Frontal cortex (tissue), 4 donors: ENCODE measurements at places on chromosomes 3 and 15. TPM values are rescaled to one million over a fixed set of nuclear protein-coding genes. Genes with fewer than 3 reads are reported as not detected.

DNA sequence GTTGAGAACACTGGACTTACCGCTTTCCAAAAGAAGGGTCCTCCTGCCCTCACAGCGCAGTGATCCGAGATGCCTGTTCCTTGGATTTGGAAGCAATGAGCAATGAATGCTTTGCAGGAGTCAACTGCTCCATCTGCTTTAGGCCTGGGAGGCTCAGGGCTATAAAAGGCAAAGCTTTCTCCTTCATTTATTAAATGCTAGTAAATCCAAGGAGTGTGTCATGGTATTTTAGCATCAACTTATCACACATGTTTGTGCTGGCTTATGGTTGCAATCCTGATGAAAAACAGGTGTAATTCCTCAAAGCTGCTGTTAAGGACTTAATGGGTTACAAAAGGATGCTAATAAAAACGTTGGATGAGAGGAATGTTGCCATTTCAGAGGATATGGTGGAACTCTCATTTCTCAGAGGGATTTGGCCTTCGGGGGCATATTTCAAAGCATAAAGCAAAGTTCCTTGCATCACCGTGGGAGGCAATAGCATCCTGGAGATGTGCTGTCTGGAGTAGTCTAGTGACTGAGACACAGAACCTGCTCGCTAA is 158.5 kb upstream of the TPM1 start:
- no peak for DNase-seq

GRCh38 chr3:135694142-135694541 is 271.4 kb upstream of the PPP2R3A start:
- no peak for DNase-seq

DNA sequence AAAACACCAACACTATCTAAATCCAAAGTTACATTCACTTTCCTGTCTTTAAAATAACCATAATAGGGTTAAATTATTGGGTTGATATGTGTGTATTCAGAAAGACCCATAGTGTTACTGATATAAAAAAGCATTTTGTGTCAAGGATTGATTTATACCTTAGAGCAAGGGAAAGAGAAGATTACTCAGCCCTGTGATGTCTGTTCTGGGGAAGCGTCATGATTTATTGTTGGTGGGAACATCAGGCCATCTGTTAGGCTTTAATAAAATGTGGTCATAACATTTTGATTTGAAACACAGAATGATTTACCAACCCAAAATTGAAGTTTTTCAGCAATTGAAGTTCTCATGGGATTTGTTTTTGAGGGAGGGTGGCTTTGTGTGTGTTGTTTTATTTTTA is 33.2 kb downstream of the SIDT1 start:
- DNase-seq = no peak

DNA sequence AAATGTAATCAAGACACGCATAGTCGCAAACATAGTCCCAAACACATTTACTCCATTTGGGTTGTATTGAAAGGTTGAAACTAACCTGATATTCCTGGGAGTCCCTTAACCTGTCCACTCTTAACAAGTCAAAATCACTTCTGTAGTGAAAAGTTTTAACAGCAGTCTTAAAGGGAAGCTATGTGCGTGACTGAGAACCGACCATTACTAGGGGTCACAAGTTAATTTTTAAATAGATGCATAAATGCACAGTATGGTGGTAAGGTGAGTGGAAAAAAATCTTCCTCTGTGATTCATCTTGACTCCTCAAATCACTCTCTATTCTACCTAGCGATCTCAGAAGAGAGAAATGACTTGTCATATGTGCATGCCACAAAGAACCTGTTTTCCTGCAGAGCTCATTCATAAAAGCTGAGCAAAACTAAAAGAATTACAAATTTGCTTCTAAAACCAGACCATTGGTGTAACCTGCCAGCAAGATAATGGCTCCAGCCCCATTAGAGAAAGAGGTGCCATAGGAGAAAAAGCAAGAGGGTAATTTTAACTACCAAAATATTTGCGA is 4.8 kb downstream of the GPR15 start:
- no peak for DNase-seq

ASB14 gene
- total RNA-seq = under 0.01 TPM

DNA sequence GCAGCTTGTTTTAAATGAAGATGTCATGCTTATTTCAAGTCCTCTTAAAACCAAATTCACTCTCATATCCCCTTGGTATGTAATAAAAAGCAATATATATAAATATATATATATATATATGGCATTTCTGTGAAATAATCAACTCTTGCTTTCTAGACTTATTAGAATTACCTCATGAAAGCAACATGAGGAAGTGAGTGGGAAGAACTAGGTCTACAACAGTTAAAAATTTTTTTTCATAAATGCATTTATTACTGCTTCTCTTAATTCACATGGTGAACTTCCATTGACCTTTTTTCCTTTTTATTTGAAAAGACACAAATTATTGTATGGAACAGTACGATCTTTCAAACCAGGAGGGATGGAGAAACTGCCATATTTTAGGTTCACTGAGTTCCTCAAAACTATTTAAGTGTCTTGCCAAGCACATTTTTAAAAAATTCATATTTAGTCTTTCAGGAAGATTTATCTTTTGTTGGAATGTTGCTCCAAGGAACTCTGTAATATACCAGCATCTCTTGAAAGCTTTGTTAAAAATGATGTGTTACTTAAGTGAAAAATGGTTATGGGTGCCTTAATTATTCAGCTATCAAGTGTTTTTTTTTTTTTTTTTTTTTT is 185.2 kb downstream of the GHSR start:
- DNase-seq = no peak

GNB5 gene
- 34.2 TPM for total RNA-seq

- DNase-seq = no peak
These were observed 80.4 kb downstream of the MYO5A start for GRCh38 chr15:52448011-52448890.

- DNase-seq = no peak
These were observed 55.7 kb upstream of the GATA2 start for GRCh38 chr3:128548426-128549282.

SLC28A1 gene
- not detected for total RNA-seq

- no peak for DNase-seq
These were observed 8.2 kb downstream of the PLOD2 start for GRCh38 chr3:146152834-146153233.

- DNase-seq = no peak
These were observed 243.6 kb upstream of the SLITRK3 start for GRCh38 chr3:165439765-165440164.
